ENCODE measurements at places on chromosomes 1 and 21. TPM values are rescaled to one million over a fixed set of nuclear protein-coding genes. Genes with fewer than 3 reads are reported as not detected.
A peak's percentile ranks its signal among the peaks of the same experiment; 100 is the strongest.

- no peak for DNase-seq
Observed at GRCh38 chr1:156836041-156836654, 19.5 kb upstream of the SH2D2A start.

DNA sequence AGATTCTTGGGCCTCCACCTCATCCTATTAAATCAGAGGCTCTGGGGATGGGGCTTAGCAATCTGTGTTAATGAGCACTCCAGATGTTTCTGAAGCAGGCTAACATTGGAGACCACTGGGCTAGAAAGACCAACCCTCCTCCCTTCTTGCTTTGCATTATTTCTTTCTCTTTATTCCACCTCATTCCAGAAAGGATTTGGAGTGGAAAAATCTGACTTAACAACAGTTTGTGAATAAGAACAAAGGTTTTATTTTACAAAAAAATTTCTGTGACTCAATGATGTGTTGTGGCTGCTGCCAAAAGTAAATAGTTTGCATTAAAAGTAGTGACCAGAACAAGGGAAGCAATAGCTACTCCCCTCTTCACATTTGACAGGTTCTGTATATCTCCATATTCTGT is 79.4 kb downstream of the TGFB2 start:
- DNase-seq, result no peak

GRCh38 chr1:116510361-116510760 is 60.5 kb downstream of the CD58 start:
- DNase-seq, result no peak

DNA sequence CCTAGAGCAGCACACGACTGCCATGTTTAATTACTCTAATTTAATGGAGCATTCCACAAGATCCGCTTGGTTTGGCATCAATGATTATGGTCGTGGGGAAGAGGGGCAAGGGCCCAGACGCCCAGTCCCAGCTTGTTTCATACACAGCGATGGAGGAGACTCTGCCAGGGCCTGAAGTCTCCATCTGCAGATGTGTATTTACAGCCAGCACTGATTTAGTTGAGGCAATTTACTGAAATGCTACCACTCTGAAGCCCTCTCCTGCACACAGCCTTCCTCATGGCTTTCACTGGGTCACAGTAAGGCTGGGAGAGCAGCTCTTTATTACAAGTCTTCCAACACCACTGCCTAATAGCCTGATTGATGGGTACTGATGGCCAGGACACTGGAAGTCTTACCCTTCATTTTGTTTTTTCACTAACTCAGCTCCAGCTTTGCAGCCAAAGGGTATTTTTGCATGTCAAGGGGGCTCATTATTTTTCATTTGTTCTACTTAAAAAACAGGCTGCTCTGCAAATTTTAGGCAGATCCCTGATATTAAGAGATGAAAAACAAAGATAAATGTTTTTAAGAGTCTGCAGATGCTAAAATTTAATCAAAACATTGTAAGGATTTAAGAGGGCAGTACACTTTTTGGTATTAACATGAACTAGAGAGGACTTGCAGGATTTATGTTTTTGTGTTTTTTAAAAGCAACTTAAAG is 236.3 kb downstream of the SIPA1L2 start:
- DNase-seq, result no peak

GRCh38 chr1:33903210-33903589 is 39.3 kb downstream of the HMGB4 start:
- DNase-seq, result no peak

- DNase-seq, result no peak
Observed at GRCh38 chr1:197958438-197959305, 41.5 kb downstream of the LHX9 start.

DNA sequence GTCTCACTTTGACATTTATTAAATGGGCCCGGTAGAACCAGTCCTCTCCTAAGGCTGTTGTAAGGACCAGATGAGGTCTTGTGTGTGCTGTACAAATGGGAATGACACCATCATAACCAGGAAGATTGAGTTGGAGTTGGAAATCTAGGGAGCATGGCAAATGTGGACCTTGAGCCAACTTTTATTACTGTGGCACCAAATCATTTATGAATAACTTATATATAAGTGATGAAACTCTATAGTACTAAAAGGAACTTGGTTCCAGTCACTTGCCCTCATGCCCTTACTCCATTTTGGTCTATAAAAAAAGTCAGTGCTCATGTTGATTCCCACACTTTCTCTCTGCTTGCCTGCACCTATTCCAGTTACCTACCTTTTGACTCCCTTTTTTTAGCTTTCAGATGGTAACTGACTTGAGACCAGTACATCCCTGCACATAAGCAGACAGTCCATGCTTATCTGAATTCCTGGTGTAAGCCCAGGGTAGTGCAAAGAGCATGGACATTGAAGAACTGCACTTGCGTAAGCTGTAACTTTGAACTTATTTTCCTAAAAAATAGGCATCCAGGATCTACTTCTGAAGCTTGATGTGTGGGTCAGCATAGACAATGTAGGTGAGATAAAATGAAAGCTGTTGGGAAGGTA is 210.6 kb downstream of the PBX1 start:
- no peak for DNase-seq

- no peak for DNase-seq
Observed at GRCh38 chr1:119275145-119276134, 93.1 kb upstream of the HAO2 start.

DNA sequence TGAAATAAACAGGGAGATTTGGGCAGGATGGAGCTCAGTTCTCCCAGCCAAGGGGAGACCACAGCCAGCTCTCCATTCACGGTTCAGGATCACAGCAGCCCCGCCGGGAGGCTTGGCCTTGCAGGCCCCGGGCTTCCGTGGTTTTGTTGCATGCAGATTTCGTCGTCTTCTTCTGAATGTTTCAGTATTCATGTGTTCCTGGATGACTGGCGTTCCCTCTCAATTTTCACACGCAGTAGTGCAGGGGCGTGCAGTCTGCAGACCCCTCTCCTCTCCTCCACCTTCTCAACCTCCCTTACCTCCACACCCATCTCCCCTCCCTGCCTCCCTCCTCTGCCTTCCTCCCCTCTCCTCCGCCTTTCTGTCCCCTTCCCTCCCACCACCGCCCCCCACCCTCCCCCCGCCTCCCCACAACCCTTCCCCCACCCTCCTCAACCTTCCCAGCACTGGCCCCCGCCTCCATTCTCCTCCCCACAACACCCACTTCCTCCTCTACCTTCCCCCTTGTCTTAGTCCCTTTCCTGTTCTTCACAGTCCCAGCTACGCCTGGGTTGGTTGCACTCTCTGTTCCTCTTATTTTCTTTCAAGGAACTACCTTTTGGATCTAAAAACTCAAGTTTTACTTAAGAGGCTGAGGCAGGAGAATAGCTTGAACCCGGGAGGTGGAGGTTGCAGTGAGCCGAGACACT is 8.4 kb upstream of the SLC19A1 start:
- DNase-seq, result peak; percentile 54

DNA sequence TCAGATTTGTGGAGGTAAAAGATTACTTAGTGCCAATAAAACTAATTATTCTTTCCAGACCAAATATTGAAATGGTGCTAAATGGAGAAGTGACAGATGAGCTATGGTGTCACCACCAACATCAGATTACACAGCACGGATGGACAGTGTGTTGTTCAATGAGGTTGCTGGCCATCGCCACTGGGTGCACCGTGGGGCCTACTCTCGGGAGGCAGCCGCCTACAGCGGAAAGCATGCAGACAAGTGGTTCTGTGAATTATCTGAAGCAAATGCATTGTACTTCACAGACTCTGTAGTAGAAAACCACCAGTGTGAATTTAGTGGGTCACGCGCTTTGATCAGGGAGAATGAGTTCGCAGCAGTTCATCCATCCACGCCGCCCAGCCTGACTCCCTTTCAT is 42.3 kb downstream of the GNG4 start:
- no peak for DNase-seq

DNA sequence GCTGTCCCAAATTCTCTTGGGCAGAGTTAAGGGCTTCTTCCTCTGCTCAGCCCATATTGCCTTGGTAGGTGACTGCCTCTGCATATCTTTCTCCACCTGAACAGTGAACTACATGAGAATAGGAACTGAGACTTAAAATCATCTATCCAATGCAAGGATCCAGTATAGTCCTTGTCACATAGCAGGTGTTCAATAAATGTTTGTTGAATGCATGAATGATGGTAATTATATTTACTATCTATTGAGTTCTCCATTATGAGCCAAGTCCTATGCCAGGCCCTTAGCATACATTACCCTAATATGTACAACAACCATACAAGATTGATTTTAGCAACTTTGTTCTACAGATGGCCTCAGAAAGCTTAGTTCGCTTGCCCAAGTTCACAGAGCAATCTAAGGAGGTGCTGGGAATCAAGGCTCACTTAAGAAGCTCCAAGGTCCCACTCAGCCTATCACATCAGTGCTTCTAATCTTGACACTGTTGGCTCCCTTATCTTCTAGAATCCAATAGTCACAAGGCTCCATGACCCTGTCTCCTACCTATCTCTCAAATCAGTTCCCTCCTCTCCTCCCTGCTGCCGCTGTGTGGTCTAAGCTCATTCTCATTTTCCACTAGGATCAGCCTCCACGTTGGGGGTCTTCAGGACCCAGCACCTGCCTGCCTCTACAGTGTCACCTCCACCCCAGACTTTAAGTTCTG is 2.2 kb upstream of the CDK18 start:
- no peak for DNase-seq

Gene CD2
- 0.42 TPM for total RNA-seq

Gene S100A7A
- total RNA-seq, result not detected

Gene MROH9
- total RNA-seq, result not detected

Gene CADM3
- total RNA-seq, result 2.2 TPM

Gene FAM167B
- total RNA-seq, result 3.9 TPM
